ENCODE measurements at places on chromosomes 2 and 18.

DNA sequence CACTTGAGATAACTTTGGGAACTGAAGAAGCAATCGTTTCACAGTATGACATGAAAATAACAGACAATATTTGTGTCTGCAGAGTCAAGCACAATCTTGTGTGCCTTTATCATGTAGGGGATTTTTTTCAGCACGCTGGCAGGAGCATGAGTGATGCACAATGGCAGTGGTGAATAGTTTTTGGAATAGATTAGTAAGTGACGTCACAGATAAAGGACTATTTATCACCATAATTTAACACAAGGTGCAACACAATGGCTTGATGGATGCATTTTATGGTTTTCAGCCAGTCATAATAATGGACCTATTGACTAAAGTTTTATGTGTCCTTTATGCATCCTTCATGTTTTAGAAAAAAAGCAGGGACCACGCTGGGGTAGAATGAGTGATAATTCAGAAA lies 559.8 kb upstream of the FANCL start:
- no peak for DNase-seq

DNA sequence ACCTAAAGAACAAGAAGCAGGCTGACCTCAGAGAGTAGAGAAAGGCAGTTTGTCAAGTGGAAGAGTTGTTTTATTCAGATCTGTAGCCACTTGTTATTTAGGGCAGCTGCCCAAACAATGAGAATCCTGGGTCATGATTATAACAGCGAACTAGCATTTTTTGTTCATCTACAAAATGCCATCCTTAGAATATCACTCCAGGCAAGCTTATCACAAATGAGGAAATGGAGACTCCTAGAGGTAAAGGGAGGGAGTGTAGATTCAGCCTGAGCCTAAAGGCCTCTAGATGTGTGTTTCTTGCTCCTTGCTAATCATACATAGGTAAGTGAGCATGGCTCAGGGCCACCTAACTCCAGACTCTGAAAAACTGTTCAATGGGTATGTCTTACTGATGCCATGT lies 126.1 kb downstream of the HNMT start:
- DNase-seq: no peak

DNA sequence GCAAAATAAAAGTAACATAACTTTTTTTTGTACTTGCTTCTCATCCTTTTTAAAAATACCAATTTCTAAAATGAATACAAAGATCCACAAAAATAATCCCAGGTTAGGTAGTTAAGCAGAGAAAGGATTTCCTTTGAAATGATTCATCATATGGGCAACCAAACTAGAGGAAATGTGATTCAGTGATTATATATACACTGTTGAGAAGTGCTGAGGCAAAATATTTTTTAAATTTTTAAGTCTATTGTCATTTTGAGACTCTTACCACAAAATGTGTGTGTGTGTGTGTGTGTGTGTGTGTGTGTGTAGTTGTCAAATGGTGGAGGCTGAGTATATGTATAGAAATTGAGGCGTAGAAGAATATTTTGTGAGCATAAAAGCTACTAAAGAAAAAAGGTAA lies 1075.3 kb downstream of the LRP1B start:
- DNase-seq: no peak

GRCh38 chr18:23268641-23269040 lies 133.4 kb downstream of the CABLES1 start:
- DNase-seq: no peak

- no peak for DNase-seq
Measured at GRCh38 chr2:16250886-16251285, 310.5 kb downstream of the MYCN start.

- DNase-seq: no peak
Measured at GRCh38 chr2:238589591-238590460, 163.1 kb downstream of the ASB1 start.

- DNase-seq: no peak
Measured at GRCh38 chr2:241776336-241777169, at the start of gene GAL3ST2. GAL3ST2 (plus strand) TSS chr2:241776822; CDS start chr2:241776956, 134 bp downstream.

DNA sequence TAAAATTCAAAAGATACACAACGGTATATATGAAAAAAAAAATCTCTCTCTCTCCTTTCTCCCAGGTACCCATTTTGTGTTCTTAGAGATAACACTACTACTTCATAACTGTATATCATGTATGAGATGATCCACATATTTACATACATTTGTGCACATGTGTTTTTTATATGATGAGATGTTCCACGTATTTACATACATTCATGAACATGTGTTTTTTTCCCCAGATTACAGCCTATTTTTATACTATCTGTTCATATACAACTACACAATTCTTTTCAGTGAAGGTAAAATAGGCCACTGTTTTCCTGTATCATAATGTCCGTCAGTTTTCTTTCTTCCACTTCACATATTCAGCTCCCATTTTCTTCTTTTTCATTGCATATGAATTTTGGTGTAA lies 808.9 kb downstream of the LRRTM4 start:
- no peak for DNase-seq

- no peak for DNase-seq
Measured at GRCh38 chr2:230216489-230216888, 3.3 kb downstream of the SP110 start.

DNA sequence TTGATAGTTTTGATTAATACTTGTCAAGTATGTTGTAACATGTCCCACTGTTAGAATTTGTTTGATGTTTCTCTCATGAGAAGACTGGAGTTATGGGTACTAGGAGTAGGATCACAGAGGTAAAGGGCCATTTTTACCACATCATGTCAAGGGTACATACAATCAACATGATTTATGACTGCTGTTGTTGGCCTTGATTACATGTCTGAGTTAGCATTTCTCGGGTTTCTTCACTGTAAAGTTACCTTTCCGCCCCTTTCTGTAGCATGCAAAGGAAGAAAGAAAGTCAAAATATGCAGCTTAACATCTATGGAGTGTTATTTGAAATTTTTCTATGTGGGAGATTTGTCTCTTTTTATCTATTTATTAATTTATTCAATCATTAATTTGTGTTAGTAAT lies 1456.4 kb downstream of the SUCLG1 start:
- no peak for DNase-seq

DNA sequence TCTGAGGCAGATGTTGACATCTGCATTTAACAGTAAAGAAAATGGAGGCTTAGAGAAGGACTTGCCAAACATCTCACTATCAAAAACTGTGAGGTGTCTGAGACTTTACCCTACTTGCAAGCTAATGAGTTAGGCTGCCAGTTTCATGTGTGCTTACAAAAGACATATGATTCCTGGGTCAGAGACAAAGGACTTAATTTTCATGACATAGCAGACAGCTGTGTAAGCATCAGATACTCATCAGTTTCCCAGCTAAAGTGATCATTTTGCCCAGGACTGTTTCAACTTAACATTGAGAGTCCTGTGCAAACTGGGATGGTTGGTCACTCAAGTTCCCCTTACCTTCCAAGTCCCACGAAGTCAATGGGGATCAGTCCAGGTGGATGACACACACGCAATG lies 18.9 kb upstream of the DAPL1 start:
- DNase-seq: no peak

DNA sequence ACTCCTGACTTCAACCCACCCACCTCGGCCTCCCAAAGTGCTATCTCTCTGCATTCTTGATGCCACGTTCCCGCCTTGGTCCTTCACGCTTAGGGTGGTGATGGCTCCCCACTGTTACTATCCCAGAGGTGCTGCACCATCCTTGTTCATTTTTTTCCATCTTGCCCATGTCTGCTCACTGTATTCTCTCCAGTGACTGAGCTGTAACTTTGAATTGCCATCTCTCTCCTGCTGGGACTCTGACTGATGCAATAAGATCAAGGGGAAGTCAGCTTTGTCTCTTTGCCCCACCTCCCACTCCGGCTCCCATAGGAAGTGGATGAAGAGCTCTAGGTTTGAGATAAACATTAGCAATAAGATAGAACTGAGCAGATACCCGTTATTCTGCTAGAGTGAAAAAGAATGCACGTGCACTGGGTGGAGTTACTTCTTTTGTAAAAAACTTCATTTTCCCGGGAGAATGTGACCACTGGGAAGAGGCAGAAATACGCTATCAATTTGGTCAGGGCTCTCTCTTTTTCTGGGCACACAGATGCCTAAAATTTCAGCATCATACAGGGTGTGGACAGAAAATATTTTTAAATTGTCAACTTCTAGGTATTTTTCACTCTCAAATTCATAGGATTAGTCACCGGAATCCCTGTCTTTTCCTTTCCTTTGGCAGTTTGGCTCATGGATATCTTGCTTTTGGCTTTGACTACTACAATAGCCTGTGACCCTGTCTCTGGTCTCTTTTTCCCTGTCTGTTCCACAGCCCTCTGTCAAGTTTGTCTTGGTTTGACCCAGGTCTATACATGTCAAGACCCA lies 105.4 kb downstream of the POLR1A start:
- no peak for DNase-seq

- no peak for DNase-seq
Measured at GRCh38 chr2:160051371-160051800, 11.0 kb downstream of the PLA2R1 start.

- DNase-seq: no peak
Measured at GRCh38 chr2:78020491-78020890, 498.3 kb upstream of the LRRTM4 start.

GRCh38 chr2:201196003-201196402 lies 13.1 kb downstream of the CASP10 start:
- DNase-seq: no peak

DNA sequence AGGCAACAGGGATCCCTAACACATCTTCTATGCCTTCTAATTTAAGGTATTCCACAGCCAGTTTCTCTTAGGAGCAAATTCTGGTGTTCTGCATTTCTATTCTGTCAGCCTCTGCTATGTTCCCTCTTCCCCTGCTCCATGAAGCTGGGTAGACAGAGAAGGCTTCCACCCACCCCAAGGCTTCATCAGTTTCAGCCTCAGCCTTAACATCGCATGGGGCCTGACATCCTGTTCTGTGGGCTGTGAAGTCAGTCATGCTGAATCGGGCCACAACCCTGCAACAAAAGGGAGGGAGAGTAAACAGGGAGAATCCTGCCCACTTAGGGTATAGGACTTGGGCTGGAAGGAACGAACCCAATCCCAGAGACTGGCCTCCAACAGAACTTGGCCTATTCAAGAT lies 70.6 kb upstream of the PPM1B start:
- DNase-seq: no peak

- no peak for DNase-seq
Measured at GRCh38 chr2:151182899-151183809, 78.5 kb downstream of the RBM43 start.

GRCh38 chr2:236718207-236718992 lies 148.8 kb downstream of the ACKR3 start:
- DNase-seq: no peak

- peak; percentile 32 for DNase-seq
Measured at GRCh38 chr2:11248-11941, 34.9 kb downstream of the FAM110C start.

- no peak for DNase-seq
Measured at GRCh38 chr2:147589127-147589526, 255.7 kb upstream of the ACVR2A start.

- DNase-seq: no peak
Measured at GRCh38 chr2:77807531-77808215, 285.5 kb upstream of the LRRTM4 start.

DNA sequence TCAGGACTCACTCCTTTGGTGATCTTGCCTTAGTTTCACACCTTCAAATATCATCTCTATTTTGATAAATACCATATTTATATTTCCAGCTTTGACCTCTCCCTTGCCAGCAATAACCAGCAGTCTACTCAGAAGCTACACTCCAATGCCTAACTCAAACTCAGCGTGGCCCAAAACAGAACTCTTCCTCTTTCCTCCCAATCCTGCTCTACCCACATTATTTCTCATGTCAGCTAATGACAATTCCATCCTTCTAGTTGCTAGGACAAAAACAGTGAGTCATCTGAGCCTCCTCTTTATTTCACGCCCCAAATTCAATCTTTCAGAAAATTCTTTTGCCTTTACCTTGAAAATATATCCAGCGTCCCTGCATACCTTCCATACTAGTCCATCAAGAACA lies 23.5 kb downstream of the CYRIA start:
- DNase-seq: no peak

DNA sequence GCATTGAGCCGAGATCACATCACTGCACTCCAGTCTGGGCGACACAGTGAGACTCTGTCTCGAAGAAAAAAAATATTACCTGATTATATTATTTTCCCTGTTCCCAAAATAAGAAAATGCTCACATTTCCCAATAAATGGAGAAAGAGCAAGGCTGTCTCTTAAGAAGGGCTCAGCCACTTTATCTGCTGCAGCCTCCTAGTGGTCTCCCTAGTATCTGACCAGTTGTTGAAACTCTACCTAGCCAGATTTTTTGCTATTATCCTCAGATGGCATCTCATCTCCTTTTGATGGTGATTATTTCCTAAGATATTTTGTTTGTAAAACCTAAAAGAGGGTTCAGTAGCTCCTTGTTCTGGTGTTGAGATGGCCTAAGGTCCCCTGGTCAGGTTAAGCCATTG lies 114.3 kb downstream of the TPGS2 start:
- DNase-seq: no peak

GRCh38 chr2:45253151-45253550 lies 243.9 kb upstream of the SIX2 start:
- no peak for DNase-seq

- DNase-seq: no peak
Measured at GRCh38 chr2:67489396-67489795, 92.3 kb downstream of the ETAA1 start.

- DNase-seq: no peak
Measured at GRCh38 chr2:232485757-232486557, 1.7 kb downstream of the ECEL1 start.

DNA sequence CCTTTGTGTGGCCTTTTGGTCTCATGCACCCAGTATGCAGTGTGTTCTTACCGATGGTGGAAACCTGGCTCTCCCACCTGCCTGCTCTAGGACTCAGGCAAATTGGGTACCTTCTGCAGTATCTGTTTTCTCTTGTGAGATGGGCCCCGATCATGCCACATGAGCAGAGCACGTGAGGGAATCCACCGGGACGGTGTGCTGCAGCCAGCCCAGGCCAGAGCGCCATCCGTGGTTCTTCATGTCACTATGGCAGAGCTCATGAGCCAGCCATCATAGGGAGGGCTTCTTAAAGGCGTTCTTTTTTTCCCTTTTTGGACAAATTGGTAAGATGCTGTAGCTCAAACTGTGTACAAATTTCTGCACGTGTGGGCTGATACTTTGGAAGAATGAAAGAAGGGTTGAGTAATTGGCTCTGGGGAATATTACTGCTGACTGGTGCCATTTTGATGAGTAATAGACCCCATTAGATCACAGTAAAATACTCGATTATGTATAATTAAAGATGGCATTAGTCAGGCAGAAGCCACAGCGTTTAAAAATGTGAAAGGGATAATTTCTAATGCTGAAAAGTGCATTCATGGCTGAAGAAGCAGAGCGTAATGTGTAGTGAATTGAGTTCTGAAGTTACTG lies 19.2 kb downstream of the SH3RF3 start:
- DNase-seq: no peak

DNA sequence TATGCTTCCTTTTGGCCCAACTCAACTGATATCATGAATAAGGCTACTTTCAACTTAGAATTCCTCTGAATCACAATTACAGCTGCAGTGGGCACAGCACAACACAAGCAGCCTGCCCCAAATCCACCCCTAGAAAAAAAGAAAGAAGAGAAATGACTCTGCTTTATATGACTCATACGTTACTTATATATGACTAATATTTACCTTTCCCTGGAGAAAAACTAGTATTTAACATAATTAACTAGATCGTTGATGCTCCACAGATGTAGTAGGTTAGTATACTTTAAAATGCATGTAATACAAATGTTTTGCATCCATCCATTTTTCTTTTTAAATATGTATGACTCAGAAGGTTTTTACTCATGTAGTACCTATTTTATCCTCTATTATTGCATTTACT lies 133.3 kb upstream of the UNC80 start:
- no peak for DNase-seq

GRCh38 chr18:56451188-56451587 lies 187.2 kb downstream of the TXNL1 start:
- no peak for DNase-seq

GRCh38 chr2:206275312-206276055 lies 1.0 kb downstream of the ZDBF2 start:
- DNase-seq: no peak

Measured in activated T-cell treated with anti-CD3 and anti-CD28 coated beads for 4 hours (primary cell).